ENCODE measurements at places on chromosomes 12 and 14.

- no peak for DNase-seq
Measured at GRCh38 chr14:69241577-69241976, 18.4 kb upstream of the GALNT16 start.

- DNase-seq, result peak; percentile 71
Measured at GRCh38 chr14:105313381-105314286, 914 bp upstream of the PACS2 start.

DNA sequence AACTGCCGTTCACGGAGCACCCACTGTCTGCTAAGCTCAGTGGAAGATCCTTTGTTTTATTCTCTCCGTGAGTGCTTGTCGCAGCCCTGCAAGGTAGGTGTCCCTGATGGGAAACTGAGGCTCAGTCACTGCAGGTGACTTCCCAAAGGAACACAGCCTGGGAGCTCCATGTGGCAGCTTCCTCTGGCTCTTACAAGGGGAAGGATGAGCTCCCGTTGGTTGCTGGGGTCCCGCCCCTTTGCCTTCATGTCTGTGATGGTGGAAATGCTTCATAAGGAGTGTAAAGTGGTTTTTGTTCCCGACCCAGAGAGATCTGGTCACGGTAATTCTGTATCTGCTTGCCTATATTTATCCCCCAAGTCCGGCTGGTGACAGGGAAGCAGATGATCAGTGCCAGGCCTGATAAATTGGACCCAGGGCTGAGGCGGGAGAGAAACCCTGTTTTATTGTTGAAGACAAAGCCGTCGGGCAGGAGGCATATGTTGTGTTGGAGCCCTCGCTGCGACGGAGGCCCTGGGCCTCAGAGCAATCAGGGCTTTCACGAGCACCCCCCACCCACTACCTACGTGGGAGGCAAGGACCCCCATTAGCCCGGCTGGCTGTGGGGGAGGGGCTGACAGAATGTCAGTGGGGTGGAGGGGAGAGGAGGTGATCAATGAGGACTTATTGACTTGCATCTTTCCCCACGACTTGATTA, 91.9 kb downstream of the KIF26A start:
- peak; percentile 50 for DNase-seq

GRCh38 chr12:52772188-52772587, 5.0 kb downstream of the KRT76 start:
- no peak for DNase-seq

DNA sequence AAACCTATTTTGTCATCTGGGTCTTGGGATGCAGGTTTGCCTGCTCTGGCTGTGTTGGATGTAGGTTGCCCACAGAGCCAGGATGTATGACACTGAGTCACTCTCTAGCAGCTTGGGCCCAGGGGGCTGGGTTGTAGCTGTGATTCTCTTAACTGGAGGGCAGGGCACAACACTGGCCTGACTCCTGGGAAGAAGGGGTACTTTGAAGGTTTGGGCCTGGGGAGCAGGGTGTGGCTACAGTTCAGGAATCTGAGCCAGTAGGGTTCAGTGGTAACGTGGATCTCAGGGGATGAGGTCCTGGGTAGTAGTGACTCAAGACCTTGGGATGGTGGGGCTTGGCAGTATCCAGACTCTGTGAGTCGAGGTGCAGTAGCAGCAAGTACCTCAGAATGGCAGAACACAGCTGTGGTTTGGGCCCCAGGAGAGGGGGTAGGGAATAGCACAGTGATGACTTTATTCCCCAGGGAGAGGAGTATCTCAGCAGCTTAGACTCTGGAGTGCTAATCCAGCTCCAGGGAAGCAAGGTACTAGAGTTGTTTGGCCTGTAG, 25.7 kb downstream of the TBC1D15 start:
- DNase-seq, result no peak

DNA sequence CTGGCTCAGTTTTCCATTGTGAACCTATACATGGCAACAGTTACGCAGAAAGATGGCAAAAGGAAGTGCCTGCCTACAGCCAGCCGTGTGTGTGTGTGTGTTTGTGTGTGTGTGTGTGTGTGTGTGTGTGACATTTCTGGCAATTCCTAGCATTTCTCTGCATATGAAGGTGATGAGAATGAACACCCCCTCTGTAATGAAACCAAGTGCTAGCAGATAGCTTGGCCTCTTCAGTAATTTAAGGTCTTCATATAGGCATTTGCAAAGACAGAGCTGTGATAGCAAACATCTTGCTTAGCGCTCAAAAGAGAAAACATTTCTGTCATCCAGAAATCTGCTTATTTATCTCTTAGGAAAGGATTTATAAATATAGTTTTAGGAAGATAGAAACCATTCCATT, 389.1 kb downstream of the AACS start:
- DNase-seq, result no peak

- no peak for DNase-seq
Measured at GRCh38 chr12:64760808-64761573, 1.8 kb upstream of the GNS start.

- no peak for DNase-seq
Measured at GRCh38 chr12:125038976-125039625, 26.1 kb upstream of the AACS start.

- peak; percentile 39 for DNase-seq
Measured at GRCh38 chr12:118371321-118372282, 1.1 kb downstream of the TAOK3 start.

GRCh38 chr14:69088586-69088985, 64.3 kb downstream of the DCAF5 start:
- no peak for DNase-seq

GRCh38 chr12:29455087-29455486, 42.4 kb downstream of the OVCH1 start:
- DNase-seq, result peak; percentile 1

- DNase-seq, result no peak
Measured at GRCh38 chr12:31531893-31532292, 59.0 kb downstream of the DENND5B start.

DNA sequence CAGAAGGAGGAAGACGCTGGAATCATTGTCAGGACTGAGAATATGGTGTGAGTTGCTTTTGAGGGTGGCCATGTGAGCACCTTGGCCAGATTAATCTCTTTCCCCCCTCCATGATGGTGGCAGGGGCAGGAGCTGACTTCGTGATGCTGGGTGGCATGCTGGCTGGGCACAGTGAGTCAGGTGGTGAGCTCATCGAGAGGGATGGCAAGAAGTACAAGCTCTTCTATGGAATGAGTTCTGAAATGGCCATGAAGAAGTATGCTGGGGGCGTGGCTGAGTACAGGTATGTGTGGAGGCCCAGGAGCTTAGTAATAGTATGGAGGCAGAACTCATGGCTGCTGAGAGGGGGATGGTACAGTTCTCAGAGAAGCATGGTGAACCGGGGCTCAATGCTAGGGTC, 4.3 kb downstream of the TINF2 start:
- DNase-seq, result no peak

- no peak for DNase-seq
Measured at GRCh38 chr12:19706936-19707335, 267.6 kb downstream of the AEBP2 start.
